ENCODE measurements at places on chromosomes 3 and 15.

DNA sequence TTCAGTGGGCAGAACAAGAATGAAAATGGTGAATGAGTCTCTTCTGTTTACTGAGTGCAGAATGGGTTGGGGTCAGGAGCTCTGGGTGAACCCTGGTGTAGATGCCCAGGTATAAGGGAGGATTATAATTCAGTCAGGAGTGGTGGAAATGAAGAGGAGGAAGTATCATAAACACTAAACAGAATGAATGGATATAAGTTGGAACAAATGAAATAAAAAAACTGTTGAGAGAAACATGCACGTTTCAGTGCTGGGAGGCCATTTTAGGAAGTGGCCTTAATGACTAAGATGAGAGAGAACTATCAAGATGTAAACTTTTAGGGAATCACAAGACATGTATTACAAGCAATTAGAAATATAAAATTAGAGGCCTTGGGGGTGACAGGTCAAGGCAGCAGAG is 32.8 kb upstream of the LEKR1 start:
- no peak for DNase-seq

- DNase-seq: no peak
These were observed 14.2 kb downstream of the CSK start for GRCh38 chr15:74795966-74796625.

DNA sequence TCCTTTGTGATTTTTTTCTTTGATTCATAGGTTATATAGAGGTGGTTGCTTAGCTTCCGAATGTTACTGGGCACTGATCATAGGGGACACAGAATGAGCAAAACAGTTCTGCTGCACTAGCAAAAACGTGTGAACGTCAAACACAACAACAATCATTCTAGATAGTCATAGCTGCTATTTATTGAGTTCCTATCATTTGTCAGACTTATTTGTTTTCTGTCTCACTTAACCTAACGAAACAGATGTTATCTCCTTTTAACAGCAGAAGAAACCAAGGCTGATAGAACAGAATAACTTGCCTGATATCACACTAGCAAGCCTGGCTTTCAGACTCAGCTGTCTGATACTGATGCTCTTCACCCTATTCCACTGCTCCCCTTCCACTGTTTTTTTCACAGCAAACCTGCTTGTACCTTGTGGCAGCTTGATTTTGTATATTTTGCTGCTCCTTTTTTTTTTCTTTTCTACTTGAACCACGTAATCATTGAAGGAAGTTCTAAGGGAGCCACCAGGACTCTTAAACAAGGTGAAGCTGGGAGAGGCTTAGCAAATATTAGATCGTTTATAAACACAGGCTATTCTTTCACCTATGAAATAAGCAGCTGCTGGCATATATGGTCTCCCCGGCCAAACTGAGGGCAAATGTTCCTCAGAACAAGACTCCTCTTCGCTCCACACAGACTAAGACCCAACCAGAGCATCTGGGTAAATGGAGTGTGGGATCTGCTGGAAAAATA is 78.8 kb downstream of the MCF2L2 start:
- no peak for DNase-seq

DNA sequence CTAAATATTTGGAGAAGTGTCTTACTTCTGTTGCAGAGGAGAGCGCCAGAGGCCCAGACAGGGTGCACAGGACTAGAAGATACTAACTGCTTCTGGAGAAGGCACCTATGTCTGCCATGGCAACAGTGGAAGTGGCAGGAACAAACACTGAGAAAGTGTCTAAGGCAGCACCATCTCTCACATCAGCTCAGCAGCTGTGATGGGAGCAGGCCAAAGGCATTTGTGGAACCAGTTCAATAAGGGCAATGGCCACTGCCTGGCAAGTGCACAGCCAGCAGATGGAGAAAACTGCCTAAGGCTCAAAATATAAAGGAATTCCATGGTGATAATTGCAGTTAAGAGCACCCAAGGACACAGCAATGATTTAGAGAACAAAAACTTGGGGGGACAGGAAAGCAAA is 563.0 kb upstream of the CCDC54 start:
- no peak for DNase-seq

- DNase-seq: peak; percentile 59
These were observed 100.2 kb upstream of the PRR23E start for GRCh38 chr3:127092776-127093175.

DNA sequence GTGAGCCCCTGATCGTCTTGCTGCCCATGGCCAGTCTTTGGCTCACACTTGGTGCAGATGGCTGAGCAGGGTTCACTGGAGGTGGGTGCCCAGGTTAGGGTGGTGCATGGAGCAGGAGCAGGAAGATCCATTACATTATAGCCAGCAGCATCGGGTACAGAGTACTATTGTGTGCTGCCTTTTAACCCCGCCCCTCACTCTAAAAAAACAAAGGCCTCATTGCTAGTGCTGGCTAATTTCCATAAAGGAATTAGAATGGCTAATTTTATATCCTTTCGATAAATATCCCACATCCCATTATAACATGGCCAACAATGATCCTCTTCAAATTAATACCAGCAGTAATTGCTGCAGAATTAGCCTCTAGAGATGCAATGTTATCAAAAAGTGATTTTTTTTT is 45.8 kb upstream of the PPP4R2 start:
- no peak for DNase-seq

- no peak for DNase-seq
These were observed 45.7 kb downstream of the C2CD4B start for GRCh38 chr15:62119227-62119864.

GRCh38 chr3:125221831-125222230 is 9.3 kb upstream of the SLC12A8 start:
- no peak for DNase-seq

GRCh38 chr3:4680227-4680691 is 187.1 kb downstream of the ITPR1 start:
- DNase-seq: no peak

DNA sequence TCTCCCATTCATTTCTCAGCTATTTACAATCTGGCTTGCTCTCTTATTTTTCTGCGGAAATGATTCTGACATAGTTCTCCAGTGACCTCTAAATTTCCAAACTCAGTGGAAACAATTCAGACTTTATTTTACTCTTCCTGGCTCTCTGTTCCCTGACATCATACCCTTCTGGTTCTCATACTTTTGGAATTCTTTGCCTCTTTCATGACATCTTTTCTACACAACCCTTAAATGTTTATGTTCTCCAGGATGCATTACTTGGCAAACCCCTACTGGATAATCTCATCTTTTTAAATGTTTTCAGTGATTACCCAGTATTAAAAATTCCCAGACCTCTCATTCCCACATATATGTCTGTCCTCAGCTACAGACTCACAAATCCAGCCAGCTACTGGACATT is 23.9 kb upstream of the PLSCR4 start:
- DNase-seq: no peak

- no peak for DNase-seq
These were observed 15.4 kb downstream of the PARP14 start for GRCh38 chr3:122695927-122696561.

DNA sequence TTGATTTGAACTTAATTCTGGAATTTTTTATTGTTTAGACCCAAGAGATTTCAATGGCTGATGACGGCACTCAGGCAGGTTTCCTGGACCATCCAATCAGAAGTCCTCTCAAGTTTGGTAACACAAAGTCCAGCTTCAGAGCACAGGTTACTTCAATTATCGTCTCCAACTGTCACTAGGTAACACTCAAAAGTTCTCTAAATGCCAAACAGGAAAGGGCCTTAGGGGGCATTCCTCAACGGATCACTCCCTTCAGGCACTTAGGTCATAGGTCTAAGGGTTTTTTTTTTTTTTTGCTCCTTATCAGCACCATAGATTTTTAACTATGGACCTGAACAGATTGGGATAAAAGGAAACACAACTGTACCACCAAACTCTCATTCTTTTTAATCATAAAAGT is 85.8 kb downstream of the MEIS2 start:
- no peak for DNase-seq

GRCh38 chr3:14199641-14200040 is 21.0 kb downstream of the LSM3 start:
- no peak for DNase-seq

GRCh38 chr3:68936856-68937255 is 4.5 kb upstream of the TAFA4 start:
- DNase-seq: no peak

DNA sequence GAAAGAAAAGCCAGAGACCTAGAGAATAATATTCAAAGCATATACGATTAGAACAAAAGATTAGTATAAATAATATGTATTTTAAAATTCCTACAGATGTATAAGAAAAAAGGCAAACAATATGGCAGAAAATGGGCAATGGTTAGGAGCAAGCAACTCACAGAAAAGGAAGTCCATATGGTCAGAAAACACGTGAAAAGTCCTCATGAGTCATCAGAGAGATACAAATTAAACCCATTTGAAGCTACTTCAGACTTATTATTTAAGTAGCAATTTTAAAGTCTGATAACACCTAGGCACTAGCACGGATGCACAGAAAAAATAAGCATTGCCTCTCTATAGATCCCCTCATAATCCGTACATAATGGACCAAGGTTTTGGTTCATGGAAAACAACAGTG is 25.6 kb downstream of the SLC7A14 start:
- no peak for DNase-seq

DNA sequence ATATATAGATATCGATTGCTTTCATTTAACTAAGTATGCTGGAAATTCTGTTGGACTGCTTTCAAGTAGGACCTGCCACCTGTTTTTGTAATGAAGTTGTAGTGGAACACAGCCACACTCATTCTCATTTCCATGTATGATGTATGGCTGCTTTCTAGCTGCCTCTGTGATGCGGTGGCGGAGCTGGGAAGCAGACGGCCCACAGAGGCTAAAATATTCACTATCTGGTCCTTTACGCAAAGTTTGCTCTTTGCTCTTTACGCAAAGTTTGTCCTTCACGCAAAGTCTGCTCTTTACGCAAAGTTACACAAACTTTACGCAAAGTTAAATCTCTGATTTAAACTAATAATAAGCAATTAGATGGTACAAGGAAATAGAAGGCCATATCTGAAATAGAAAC is 91.5 kb downstream of the DLG1 start:
- no peak for DNase-seq

- DNase-seq: no peak
These were observed 2.3 kb upstream of the TLE3 start for GRCh38 chr15:70099967-70100473.

- no peak for DNase-seq
These were observed 53.6 kb downstream of the CLEC3B start for GRCh38 chr3:45079715-45080114.

GRCh38 chr15:32643907-32644445 is 2.5 kb downstream of the SCG5 start:
- no peak for DNase-seq

DNA sequence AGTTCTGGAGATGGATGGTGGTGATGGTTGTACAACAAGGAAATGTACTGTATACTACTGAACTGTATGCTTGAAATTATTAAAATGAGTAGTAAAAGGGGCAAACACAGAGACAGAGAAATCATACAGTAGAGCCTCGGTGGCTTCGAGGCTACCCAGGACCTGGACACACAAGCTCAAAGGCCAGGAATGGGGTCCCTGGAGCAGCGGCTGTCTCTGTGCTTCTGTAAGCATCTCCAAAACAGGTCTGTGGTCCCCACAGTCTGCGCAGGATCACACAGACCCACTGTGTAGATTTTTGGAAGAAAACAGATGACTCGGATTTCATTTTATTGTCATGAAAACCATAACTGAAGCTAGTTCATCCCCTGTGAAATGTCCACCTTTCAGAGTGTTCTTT is 39.7 kb downstream of the PGPEP1L start:
- DNase-seq: no peak

DNA sequence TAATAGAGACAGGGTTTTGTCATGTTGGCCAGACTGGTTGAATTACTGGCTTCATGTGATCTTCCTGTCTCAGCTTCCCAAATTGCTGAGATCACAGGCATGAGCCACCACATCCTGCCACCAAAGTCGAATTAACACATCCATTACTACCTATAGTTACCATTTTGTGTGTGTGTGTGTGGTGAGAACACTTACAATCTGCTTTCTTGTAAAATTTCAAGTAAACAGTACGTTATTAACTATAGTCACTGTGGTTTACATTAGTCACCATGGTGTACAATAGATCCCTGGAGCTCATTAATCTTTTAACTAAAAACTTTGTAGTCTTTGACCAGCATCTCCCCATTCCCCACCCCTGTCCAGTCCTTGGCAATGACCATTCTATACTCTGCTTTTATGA is 270.0 kb downstream of the NAALADL2 start:
- no peak for DNase-seq

DNA sequence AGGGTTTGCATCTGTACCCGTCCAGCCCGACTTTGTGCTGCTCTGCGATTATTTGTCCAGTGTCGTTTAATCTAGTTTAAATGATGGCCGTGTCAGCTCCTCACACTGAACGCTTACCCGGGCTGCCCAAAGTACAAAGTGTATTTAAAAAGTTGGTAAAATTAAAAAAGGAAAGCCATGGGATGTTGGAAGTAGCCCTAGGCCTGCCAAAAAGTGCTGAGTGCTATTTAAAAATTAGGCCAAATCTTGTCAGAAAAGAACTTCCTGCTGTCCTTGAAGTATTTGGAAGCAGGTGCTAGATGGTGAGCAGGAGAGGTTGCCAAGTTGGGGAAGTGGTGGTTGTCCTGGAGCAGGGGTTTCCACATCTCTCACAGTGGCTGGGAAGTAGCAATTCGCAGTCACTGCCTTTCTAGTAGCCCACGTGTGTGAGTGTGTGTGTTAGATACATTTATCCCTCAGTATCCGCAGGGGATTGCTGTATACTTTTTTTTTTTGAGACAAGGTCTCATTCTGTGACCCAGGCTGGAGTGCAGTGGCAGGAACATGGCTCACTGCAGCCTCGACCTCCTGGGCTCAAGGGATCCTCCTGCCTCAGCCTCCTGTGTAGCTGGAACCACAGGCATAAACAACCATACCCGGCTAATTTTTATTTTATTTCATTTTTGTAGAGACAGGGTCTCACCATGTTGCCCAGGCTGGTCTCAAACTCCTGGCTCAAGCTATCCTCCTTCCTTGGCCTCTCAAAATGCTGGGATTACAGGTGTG is 664 bp downstream of the PPCDC start:
- DNase-seq: no peak

DNA sequence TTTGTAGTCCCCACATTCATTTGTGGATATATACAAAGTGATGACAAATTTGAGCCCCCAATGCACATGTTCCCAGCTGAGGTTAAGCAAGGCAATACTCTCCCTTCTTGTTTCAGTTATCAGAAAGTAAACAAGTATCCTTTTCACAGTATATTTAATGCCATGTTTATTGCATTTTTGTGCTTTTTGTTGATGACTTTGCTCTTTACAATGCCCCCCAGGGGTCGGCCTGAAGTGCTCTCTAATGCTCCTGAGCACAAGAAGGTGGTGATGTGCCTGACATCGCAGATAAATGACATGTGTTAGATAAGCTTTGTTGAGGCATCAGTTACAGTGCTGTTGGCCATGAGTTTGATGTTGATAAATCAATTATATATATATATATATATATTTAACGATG is 57.7 kb upstream of the THSD4 start:
- no peak for DNase-seq
